Muscle of leg (tissue), 16 donors: ENCODE measurements at places on chromosomes 7 and 10.
A peak's percentile ranks its signal among the peaks of the same experiment; 100 is the strongest.

DNA sequence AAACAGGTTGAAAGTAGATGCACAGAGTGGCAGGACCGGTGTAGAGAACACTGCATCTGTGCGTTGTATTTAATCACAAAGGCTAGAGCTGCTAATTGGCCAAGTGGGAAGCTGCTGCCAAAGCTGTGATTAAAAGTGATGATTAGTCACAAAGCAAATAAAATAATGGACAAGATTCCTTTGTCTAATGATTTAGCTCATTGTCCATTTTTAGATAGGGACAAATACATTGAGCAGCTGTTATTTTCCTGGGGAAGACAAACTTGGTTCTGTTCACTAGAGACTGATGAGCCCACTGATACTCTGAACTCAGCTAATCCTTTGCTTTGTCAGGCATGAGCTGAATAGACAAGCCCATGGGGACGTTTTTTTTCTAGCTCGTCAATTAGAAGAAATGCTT is 19.7 kb downstream of the UBE3C start:
- DNase-seq = no peak

- no peak for DNase-seq
Observed at GRCh38 chr7:134991469-134992339, 5.4 kb downstream of the AGBL3 start.

GRCh38 chr7:25947669-25948516 is 204.1 kb upstream of the NFE2L3 start:
- DNase-seq = no peak

- no peak for DNase-seq
Observed at GRCh38 chr7:100219271-100219737, 445 bp upstream of the PVRIG start.

- DNase-seq = peak; percentile 97
Observed at GRCh38 chr10:78552261-78552811, 516.4 kb upstream of the ZMIZ1 start.

- no peak for DNase-seq
Observed at GRCh38 chr7:80057488-80057887, 77.1 kb upstream of the GNAI1 start.

- peak; percentile 47 for DNase-seq
Observed at GRCh38 chr10:92688927-92689662, 660 bp upstream of the HHEX start.

DNA sequence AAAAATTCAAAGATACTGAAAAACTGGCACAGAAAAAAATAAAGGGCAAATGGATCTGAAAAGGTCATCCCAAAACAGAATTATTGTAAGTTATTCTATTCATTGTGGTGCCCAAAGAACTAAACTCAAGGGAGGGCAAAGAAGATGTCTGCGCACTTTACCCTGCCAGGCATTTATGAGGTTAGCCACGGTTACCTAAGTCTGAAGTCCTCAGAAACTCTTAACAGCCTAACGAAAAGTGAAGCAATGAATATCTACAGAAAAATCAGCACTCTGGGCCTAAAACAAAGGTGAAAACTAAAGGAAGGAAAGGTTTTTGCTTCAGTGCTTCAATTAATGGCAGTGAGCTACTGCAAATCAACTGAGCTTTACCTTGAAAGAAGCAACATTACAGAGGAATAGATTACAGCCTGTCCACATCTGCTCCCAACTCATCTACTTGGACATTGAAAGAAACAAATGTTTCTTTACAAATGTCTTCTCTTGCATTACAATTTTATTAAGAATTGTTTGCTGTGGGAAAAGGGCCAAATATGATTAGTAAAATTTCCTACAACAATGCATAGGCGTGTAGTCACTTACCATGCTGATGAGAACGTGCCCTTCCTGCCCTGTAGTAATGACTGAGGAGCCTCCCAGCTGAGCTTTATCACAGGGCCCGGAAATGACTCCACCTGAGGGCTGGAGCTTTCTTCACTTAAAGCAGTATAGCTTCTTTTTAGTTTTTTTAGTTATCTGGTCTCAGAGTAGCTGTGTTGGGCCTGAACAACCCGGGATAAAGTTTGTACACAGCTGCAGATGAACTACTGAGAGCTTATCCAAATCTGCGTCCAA is at the start of gene TUBAL3:
Gene TUBAL3, minus strand, starts transcription at position 621 of the 834 bp plus-strand sequence. Its CDS starts 36 bp downstream, at position 585.
- DNase-seq = peak; percentile 9

- DNase-seq = peak; percentile 39
Observed at GRCh38 chr7:40492946-40493345, 358.1 kb downstream of the SUGCT start.

DNA sequence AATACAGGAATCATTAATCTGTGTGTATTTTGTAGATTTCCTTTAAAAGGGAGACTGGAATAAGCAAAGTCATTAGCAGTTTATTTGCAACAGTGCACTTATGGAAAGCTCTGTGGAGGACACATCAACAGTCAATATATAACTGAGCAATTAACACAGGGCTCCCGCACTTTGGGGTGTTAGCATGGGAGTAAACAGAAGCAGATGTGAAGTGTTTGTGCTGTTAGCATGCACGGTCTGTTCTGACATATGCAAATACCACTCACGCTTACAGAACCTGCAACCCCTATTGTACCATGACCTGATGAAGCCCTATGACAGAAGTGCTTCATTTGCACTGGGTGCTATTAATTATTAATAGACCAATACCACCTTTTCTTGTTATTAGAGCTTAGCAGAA is 118.9 kb downstream of the PPP1R3A start:
- DNase-seq = no peak

DNA sequence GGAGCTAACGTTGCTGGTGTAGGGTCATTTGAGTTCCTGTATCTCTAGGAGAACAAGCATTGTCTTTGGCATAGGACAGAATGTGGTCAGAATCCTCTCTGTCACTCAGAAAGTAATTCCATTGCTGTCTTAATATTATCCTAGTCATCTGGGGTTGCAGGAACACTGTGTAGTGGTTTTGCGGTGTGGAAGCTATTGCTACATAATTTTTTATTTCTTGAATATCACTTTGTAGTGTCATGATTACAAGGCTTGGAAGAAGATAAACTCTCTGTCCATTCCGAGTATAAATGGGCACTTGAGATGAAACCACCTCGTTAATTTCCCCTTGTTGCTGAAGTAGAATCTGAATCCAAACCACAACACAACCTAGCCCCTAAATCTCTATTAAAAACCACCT is 919.2 kb downstream of the LRMDA start:
- no peak for DNase-seq

DNA sequence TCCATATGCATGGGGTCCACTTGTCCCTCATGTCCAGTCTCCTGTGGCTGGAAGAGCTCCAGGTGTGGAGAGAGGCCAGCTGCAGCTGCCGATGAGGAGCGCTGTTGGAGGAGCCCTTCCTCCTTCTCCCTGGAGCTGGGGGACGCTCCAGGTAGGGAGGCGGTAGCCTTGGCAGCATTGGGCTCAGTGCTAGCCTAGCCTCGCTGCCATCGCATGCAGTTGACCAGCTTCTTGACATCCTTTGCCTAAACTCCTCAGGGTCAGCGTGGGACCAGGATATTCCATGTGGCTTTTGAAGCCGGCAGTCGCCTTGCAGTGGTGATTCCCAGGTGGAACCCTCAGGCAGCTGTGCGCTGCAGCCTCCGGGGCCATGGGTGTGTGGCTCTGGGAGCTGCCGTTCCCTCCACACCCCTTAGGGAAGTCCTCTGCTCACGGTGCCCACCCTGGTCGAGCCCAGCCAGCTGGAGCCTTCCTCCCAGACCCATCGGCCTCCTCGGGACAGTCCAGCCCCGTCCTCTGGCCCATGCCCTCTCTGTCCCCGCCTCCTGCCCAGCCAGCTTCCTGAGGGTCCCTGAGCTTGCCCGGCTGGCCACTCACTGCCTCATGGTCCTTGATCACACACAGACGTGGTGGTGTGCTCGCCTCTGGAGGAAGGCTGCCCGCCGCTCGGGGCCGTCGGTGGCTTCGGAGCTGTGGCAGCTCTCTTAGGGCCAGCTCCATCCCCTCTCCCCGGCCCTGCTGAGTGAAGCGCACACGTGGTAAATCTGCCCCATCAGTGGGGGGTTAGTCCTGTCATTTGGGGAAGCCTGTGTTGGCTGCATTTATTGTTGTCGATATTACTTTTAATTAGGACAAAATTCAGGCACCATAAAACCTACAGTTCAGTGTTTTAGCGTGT is 21.2 kb downstream of the INPP5A start:
- DNase-seq = no peak

DNA sequence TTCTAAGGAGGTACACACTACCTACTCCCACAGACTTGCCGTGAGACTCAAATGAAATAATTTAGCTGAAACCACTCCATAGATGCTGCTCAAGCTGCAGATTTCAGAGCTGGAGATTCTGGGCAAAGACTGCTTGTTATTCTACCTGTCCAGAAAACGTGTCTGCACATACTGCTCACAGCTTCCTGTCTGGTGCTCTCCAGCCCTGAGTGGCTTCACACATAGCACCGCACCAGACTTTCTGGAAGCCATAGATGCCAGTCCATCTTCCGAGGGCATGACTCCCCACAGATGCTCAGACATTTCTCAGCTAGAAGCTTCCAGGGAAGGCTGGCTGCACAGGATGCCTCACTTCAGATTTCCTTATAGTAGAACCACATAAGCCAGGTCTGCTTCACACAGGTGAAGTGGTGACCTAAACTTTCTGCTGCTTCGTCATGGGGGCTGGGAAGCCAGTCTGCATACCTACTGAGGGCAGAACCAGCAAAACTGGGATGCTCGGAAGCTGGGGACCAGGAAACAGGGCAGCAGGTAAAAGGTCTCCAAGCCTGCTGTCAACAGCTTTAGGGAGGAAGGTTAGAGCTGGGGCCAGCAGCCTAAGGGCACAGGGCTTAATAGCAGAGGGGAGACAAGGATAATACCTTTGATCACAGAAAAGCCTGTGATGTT is 18.2 kb downstream of the CCDC6 start:
- DNase-seq = no peak

DNA sequence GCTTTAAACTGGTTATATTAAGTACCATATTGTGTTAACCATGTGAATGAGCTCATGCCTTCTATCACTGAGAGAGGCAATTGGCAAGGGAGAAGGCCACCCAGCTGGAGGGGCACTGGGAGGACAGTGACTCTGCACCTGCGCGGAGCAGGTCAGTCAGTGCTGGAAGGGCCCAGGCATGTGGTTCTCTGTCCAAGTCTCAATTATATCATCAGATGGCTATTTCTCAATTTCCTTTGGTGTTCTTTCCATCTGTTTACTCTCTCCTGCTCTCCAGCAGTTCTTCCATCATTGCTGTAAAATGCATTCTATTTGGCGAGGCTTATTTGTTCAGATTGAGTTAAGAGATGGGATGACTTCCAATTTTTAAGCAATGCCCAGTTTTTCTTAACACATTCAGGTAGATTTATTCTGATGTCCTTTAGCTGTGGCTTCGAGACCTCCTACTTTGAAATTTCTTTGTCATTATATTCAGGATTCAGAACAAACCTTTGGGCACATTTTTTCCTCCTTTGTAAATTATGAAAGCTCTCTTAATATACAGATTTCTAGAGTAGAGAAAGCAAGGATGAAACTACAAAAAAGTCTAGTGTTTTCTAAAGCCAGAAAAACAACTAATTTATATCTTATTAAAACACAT is 159.3 kb downstream of the BMPER start:
- peak; percentile 92 for DNase-seq
